ENCODE measurements at places on chromosomes 3 and 15.

DNA sequence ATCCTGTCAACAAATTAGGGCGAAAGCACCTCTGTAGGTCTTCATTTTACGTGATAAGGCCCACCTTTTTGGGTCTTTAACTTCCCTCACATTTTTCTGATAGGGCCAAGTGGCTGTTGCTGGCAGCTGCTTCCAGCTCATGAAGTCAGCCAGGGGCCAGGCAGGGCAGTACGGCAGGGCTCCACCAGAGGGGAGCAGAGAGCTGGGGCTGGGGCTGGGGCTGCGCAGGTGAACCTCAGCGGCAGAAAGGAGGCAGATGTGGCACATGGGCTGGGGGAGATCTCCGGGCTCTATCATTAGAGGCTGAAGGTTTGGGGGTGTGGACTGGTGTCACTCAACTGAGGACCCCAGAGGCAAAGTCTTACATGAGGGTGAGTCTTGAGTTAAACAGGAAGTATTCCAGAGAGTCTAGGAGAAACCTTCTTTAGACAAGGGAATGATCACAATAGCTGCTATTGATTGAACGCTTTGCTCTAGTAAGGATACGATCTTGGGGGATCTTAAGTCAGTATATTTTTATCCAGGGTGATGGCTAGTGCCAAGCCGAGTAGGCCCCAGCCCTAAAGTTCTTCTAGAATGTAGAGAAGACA is 62.8 kb upstream of the MEX3B start:
- DNase-seq: no peak

GRCh38 chr3:149744151-149744550 is 8.1 kb downstream of the COMMD2 start:
- no peak for DNase-seq

DNA sequence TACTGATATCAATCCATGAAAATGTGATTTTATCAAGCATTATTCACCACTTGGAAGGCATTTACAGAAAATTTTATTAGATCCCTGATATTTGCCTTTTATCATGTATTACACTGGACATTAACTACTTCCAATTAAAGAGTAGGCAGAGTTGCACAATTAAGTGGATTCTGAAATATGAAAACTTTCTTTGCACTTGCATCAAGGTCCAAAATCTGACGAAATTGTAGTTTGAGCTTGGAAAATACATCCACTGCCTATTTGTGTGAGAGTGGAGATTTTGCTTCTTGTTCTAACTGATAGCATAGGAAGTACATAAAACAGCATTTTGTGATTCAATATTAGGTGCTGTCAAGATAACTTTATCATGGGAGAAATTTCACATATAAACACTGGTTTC is 49.6 kb upstream of the SLC12A8 start:
- DNase-seq: no peak

DNA sequence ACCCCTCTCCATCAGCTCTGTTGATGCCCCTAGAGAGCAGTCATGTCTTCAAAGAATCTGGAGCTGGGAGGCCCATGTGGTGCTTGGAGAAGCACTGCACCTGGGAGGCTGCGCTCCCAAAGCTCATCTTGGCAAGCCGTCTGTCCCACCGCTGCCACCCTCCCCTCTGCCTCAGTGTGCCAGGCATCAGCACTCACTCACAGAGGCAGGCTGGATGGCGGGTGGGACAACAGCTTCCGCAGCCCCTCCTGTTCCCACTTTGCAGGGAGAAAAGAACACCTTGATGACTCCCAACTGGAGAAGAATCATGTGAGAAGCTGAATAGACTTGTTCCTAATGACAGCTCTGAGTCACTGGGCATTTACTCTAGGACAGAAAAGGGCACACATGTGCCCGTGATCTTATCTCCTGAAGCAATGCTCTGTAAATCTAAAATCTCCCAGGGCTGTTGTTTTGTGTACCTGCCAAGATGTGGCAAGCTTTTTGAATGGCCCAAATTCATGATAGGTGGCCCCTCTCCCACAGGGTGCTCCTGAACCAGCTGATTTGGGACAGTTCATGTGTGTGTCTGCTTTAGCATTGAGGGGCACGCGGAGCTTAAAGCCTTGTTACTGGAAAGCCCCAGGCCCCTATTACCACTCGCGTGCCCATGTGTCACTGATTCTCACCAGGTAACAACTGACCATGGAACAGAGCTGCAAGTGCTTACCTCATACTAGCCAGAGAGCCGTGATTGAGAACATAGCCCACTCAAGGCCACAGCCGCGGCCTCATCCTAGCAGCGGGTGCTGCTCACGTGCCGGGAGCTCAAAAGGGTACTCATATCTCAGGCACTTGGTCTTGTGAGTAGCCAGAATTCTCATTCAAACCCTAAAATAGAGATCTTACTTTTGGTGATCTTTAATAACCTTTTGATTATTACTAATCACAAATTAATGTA is 104.4 kb downstream of the DNAJB8 start:
- no peak for DNase-seq

DNA sequence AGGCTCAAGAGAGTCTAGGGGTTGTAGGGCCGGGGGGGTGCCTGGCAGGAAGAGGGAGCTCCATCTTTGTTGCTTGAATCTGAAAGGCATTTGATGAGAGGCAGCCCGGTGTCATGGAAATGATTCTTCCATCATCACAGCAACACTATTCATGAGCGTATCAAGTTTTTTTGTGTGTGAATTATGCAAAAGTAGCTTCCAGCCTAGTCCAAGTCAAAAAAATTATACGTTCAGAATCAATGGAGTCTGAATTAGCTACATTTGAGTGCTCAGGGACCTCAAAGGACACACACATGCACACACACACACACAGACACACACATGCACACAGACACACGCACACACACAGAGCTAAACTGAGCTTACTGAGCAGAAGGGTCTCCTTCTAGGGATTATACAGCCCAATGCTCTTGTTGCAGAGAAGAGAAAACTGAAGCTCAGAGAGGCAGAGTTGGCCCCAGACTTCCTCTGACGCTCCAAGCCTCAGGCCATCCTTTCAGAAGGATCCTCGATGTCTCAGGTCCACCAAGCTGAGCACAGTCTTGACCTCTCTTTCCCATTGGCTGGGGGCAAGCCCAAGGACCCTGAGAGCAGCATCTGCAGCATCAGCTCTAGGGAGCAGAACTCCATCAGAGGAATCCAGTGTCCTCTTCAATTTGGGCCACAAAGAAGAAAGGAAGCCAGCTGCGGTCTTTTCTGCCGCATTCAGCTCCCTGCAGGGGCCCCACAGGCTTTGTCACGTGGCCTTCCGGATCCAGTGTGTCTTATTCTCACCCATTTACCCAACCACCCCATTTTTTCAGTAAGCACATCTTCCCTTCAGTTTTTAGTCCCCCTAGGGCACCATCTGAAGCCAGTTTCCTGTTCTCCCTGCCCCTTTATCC is 228.0 kb downstream of the UACA start:
- no peak for DNase-seq

Measured in hypothalamus (tissue), 51 donors.